ENCODE measurements at places on chromosomes 5 and 9.

- no peak for DNase-seq
Measured at GRCh38 chr9:130823435-130823834, 11.6 kb upstream of the ABL1 start.

DNA sequence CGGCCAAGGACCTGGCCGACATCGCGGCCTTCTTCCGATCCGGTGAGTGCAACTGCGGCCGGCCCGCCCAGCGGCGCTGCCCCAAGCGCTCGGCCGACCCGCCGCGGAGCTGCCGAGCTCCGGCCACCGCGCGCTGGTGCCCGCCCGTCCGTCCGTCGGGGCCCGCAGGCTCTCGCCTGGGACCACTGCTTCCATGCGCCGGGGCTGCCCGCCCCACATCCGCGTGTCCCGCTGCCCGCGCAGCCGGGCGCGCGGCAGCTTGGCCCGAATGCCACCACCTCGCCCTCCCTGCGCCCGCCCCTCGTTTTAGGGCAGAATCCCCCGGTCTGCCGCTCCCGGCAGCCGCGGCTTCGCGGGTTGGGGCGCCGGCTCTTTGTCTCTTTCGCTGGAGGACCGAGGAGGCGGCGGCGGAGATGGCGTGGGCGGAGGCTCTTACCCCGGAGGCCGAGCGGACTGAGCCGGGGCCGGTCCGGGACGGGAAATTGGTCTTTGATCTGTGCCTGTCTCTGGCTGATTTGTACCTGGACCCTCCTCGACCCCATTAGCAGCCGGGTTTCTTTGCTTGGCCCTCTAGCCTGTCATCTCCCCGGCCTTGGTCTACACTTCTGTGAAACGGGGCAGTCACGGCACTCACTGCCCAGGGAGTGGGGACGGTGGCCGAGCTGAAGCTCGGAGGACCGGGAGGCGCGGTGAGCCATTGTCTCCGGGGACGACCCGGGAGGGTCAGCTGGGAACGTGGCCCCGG, 871 bp downstream of the TRIO start:
- peak; percentile 48 for DNase-seq

GRCh38 chr5:75952291-75952690, 130.9 kb upstream of the SV2C start:
- DNase-seq, result no peak

- DNase-seq, result no peak
Measured at GRCh38 chr9:13934416-13934815, 379.5 kb downstream of the NFIB start.

DNA sequence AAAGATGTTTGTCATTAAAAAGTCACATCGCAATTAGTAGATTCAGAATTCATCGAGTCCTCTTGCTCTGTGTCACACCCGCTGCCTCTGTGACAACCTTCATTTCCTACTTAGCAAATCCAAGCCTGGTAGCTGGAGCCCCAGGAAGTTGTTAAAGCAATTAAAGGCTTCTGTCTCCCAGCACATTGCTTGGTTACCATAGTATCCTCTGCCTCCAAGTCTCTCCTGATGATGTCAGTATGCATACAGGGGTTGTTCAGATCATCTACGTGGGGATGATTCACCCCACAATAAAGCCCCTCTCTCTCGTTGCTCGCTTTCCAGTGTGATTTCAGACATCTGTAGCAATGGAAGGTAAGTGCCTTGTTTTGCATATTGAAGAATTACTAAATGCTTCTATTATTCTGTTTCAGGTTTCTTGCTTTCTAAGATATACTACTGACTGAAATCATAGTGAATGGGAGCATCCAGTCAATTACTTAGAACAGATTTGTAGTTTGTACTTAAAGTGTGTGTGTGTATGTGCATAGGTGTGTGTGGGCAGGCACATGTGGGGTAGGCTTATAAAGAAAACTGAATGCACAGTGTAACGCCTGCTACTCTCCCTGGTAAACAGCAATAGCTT, 52.9 kb downstream of the PAM start:
- no peak for DNase-seq

DNA sequence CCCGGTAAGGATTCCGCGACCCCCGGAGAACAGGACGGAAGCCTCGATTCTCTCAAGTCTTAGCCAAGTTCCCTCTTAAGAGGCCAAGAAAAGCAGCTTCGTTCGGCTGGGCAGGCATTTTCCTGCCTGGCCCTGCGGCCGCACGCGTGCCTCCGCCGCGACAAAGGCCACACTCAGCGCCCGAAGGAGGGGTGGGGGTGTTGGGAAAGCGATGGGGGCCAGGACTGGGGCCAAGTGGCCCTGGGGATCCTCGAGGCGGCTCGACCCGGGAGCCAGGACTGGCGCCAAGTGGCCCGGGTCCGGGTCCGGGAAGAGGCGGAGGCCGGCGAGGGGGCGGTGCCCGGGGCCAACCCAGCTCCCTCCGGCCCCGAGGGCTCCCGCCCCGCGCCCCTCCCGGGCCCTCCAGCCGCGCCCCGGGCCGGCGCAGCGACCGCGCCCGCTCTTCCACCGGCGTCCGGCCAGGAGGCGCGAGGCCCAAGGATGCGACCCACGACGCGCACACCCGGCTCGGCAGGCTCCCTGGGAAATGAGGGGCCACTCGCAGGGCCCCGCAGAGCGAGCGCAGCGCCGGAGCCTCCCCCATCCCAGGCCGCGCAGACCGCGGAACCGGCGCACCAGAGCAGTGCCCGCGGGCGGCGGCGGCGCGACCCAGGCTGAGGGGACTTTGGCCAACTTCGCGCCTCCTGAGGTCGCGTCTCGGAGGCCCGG, 756 bp downstream of the VAV2 start:
- no peak for DNase-seq

DNA sequence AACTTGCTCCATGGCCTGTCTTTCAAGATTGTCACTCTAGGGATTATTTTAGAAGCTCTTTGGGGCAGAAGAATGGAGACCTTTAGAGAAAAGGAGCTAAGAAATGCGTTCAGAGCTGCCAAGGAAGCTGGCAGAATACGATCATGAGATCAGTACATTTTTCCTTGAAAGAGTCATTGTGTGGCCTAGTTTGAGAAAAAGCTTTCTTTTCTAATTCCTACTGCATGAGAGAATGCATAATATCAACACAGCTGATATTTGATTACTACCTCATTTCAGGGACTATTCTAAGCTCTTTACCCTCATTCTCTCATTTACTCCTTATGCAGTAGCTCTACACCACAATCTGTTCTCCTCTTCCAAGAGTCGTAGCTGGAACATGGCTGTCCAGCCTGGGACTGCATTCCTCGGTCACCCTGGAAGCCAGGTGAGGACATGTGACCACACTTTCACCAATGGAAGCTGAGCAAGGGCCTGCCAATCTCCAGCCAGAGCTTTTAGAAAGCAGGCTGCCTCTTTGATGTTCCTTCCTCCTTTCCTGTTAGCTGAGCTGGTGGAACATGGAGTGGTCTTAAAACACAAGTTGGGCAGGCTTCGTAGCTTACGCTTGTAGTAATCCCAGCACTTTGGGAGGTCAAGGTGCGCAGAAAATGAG, 99.3 kb upstream of the LHFPL2 start:
- DNase-seq, result no peak

GRCh38 chr5:13745508-13745907, 199.0 kb downstream of the DNAH5 start:
- no peak for DNase-seq

DNA sequence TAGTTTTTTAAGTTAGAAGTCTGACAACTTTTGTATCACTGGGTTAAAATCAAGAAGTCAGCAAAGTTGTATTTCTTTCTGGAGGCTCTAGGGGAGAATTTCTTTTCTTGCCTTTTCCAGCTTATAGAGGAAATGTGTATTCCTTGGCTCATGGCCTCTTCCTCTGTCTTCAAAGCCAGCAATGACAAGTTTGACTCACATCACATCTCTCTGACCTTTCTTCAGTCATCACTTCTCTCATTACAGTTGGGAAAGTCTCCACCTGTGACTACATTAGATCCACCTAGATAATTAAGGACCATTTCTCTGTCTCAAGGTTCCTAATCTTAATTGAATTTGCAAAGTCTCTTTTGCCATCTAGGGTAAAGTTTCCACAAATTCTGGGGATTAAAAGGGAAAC, 339.9 kb downstream of the TENT4A start:
- DNase-seq, result no peak

GRCh38 chr9:89655056-89655989, 50.5 kb downstream of the GADD45G start:
- DNase-seq, result no peak

- DNase-seq, result no peak
Measured at GRCh38 chr9:128042043-128042442, 25.1 kb downstream of the NAIF1 start.
